ENCODE measurements at places on chromosomes 16 and 17.

GRCh38 chr17:78387977-78388941 is 9.8 kb downstream of the PGS1 start:
- H3K36me3 ChIP-seq: peaks cover 20% of the 10 kb centered on the region
- no peaks in the 10 kb centered on the region for H3K27me3 ChIP-seq
- DNase-seq: peak; percentile 78

DNA sequence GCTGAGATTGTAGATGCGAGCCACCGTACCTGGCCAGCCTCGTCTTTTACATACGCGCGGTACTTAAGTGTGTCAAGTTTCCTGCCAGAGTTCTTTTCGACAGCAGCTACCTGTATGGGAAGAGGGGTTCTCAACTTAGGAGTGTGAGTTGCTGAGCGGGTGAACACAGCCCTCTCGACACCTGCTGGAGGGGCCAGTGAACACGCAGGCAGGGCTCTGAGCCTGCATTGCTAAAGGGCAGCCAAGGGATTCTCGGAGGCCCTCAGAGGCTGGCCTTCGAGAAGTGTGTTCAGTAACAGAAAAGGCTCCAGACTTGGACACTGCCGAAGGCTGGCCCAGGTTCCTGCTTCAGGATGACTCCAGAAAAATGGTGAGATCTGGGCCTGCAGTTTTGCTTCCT is 6.1 kb downstream of the ZC3H18 start:
- no peak overlapping the region for H3K27ac ChIP-seq
- H3K27me3 ChIP-seq: no peaks in the 10 kb centered on the region
- no peaks in the 10 kb centered on the region for H3K36me3 ChIP-seq

DNA sequence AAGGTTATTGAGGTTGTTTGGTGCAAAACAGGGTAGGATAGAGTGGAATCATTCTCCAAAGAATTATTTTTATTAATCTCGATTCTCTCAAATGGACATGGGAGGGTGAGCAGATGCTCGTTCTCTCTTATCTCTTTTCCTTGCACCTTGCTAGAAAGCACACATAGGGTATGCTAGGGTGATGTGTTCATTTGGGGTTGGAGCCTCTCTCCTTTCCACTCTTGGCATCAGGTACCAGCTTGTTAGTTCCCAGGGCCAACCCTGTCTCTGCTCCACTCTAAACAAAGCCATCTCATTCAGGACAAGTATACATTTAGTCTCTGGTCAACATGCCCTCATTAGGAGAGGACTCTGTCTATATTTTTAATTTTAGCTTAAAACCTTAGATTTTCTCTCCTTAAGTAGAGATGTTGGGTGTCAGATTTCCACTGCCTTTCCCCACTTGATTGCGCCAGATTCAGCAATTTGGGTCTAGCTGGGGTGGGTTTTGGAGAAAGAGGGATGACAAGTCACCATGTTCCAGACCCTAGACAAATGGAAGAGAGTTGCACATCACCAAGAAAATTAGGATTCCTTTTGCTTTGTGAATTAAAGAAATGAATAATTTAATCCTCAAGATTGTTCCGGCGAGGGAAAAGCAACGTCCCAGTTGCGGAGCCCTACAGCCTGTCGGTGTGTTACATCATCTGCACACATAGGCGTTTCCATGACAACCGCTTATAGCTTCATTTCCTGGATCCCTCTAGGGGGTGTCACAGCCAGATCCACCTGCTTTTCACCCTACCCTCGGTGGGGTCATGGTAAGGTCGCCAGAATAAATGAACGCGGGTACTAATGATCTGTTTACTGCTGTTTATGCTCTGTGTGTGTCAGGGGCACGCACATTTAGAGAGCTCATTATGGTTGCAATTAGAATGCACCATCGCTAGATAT is 41.6 kb downstream of the SNX11 start:
- H3K36me3 ChIP-seq: no peaks in the 10 kb centered on the region
- H3K27me3 ChIP-seq: no peaks in the 10 kb centered on the region
- no peak for DNase-seq
- no peak overlapping the region for H3K4me3 ChIP-seq

DNA sequence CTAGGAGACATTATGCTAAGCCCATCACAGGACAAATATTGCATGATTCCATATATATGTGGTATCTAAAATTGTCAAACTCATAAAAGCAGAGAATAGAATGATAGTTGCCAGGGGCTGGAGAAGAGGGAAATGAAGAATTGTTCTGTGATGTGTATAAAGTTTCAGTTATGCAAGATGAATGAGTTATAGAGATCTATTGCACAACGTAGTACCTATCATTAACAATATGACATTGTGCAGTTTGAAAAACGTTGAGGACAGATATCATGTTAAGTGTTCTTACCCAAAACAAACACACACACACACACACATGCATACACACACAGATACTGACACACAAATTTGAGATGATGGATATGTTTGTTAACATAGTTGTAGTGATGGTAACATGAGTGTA is 871.6 kb upstream of the GOT2 start:
- no peaks in the 10 kb centered on the region for H3K27me3 ChIP-seq
- no peak overlapping the region for H3K27ac ChIP-seq
- no peaks in the 10 kb centered on the region for H3K4me1 ChIP-seq
- no peak overlapping the region for H3K4me3 ChIP-seq

DNA sequence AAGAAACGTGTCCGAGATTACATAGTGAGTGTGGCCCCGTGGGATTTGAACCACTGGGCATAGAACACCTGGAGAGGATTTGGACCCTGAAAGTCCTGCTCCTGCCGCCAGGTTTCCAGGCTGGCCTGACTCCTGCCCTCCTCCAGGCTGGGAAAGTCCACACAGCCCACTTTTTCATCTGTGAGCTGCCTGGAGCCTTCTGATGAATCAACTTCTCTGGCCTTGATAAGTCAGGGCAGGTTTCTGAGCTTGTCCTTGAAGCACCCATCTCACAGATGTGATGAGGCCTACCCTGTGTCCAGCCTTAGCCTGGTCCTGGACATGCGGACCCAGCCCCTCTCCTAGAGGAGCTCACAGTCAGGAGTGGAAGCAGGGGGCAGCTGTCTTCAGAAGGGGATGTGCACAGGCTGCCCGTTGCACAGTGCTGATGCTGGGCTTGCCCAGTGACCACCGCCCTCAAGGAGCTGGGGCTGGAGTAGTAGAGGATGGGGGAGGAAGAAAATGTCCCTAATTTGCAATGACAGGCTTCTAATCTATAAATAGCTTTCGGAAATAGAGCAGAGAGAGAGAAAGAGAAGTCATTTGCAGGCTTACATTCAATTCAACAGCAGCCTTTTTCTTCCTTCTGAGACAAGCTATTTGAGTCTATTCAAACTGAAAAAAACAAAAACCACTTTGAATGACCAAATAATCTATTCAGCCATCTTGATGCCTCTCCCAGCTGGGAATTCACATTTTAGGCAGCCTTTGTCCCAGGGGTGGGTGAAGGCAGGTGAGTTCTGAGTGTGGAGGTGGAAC is 73.5 kb upstream of the DNAJA2 start:
- DNase-seq: no peak
- no peaks in the 10 kb centered on the region for H3K36me3 ChIP-seq
- H3K4me3 ChIP-seq: no peak overlapping the region
- no peaks in the 10 kb centered on the region for H3K27me3 ChIP-seq

GRCh38 chr17:67518876-67519275 is 141.8 kb downstream of the PITPNC1 start:
- H3K36me3 ChIP-seq: no peaks in the 10 kb centered on the region
- no peaks in the 10 kb centered on the region for H3K27me3 ChIP-seq

DNA sequence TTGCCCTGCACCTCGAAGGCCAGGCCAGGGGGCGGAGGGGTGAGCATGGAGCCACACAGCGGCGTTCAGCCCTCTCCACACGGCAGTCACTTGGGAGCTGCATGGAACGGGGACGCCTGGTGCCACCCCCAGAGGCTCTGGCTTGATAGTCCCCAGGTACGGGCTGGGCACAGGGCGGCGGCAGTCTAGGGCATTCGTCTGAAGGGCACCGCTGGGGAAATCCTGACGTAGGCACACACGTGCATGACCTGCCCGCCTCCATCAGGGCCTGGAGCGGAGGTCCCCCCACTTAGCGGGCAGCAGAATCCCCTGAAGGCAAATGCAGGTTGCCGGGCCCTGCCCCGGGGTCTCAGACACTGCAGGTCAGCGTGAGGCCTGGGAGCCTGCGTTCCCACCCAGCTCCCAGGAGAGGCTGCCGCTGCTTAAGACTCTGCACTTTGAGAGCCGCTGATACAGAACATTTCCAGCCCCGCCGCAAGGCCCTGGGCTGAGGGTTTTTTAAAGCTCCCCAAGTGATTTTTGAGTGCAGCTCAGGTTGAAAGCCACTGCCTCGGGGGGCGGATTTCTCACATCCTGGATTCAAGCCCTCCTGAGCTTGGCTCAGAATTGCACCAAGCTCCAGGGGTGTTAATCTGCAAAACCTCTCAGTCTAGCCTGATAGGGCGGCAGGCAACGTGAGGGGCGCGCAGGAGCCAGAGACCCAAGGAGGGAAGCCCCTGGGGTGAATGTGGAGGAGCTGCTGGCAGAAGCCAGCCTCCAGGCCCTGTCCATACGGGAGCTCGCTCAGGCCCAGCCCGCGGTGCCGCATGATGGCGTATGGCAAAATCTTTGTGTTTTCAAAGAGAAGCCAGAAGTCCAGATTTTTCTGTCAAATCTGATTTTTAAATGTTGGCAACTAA is 182.3 kb upstream of the GSE1 start:
- H3K27ac ChIP-seq: no peak overlapping the region
- H3K4me3 ChIP-seq: no peak overlapping the region
- H3K27me3 ChIP-seq: peaks cover 5% of the 10 kb centered on the region

- no peak overlapping the region for H3K4me3 ChIP-seq
- peak; percentile 51 for DNase-seq
- H3K27ac ChIP-seq: no peak overlapping the region
- no peaks in the 10 kb centered on the region for H3K36me3 ChIP-seq
- no peaks in the 10 kb centered on the region for H3K27me3 ChIP-seq
- H3K4me1 ChIP-seq: peaks cover 8% of the 10 kb centered on the region
Measured at GRCh38 chr17:31834448-31834847, 24.6 kb downstream of the COPRS start.

DNA sequence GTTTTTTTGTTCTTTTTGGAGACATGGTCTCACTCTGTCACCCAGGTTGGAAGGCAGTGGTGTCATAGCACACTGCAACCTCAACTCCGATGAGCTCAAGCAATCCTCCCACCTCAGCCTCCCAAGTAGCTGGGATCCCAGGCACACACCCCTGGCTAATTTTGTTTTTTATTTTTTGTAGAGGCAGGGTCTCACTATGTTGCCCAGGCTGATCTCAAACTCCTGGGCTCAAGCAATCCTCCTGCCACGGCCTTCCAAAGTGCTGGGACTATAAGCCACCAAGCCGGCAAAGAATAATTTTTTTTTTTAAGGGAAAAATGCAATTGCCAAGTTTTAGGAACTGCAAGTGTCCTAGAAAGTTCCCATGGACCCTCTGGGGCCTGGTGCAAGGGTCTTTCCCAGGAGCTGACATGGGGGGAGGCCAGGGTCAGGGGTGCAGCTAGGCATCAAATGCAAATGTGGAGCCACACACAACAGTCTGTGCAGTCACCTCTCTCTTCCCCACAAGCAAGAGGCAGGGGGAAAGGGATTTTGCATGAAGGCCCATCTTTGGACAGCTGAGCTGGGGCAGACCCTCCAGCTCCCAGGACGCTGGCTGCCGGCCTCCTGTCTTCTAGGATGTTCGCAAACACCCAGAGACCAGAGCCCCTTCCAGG is 20.1 kb upstream of the BCAR1 start:
- no peak overlapping the region for H3K4me3 ChIP-seq
- no peak for DNase-seq
- H3K27ac ChIP-seq: no peak overlapping the region
- H3K27me3 ChIP-seq: no peaks in the 10 kb centered on the region

DNA sequence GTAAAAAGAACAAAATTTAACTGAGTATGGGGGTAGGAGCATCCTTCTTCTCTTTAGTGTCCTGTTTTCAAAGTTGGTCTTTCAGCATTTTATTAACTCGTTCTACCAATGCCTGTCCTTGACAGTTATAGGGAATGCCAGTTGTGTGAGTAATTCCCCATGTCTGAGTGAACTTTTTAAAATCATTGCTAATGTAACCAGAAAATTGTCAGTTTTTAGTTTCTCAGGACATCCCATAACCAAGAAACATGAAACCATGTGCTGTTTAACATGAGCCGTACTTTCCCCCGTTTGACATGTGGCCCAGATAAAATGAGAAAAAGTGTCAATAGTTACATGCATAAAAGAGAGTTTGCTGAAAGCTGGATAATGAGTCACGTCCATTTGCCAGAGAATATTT is 71.4 kb upstream of the ARL4D start:
- H3K36me3 ChIP-seq: no peaks in the 10 kb centered on the region
- no peak overlapping the region for H3K27ac ChIP-seq
- no peaks in the 10 kb centered on the region for H3K27me3 ChIP-seq

- no peak overlapping the region for H3K27ac ChIP-seq
- no peaks in the 10 kb centered on the region for H3K27me3 ChIP-seq
- H3K4me1 ChIP-seq: no peaks in the 10 kb centered on the region
- peak; percentile 30 for DNase-seq
Measured at GRCh38 chr16:46801428-46802049, 29.4 kb downstream of the C16orf87 start.

GRCh38 chr16:4002121-4002520 is 114.1 kb downstream of the ADCY9 start:
- H3K4me1 ChIP-seq: no peaks in the 10 kb centered on the region
- no peak for DNase-seq
- no peaks in the 10 kb centered on the region for H3K27me3 ChIP-seq
- H3K36me3 ChIP-seq: no peaks in the 10 kb centered on the region
- H3K4me3 ChIP-seq: no peak overlapping the region

- DNase-seq: no peak
- H3K4me1 ChIP-seq: peaks cover 3% of the 10 kb centered on the region
- peaks cover 4% of the 10 kb centered on the region for H3K36me3 ChIP-seq
- H3K4me3 ChIP-seq: no peak overlapping the region
- H3K27ac ChIP-seq: no peak overlapping the region
Measured at GRCh38 chr17:46958041-46958591, 20.9 kb downstream of the RPRML start.

GRCh38 chr17:78613416-78613815 is 36.2 kb upstream of the DNAH17 start:
- H3K27ac ChIP-seq: no peak overlapping the region
- H3K4me3 ChIP-seq: no peak overlapping the region
- H3K4me1 ChIP-seq: no peaks in the 10 kb centered on the region
- no peaks in the 10 kb centered on the region for H3K27me3 ChIP-seq
- DNase-seq: no peak

GRCh38 chr17:78783711-78784324 is 1.7 kb upstream of the CYTH1 start:
- no peak overlapping the region for H3K4me3 ChIP-seq
- H3K4me1 ChIP-seq: peaks cover 17% of the 10 kb centered on the region
- H3K27ac ChIP-seq: no peak overlapping the region
- DNase-seq: no peak
- no peaks in the 10 kb centered on the region for H3K27me3 ChIP-seq
- peaks cover under 1% of the 10 kb centered on the region for H3K36me3 ChIP-seq

GRCh38 chr17:68102318-68102758 is 66.8 kb downstream of the KPNA2 start:
- H3K36me3 ChIP-seq: no peaks in the 10 kb centered on the region
- peak; percentile 49 for DNase-seq
- H3K4me3 ChIP-seq: peak overlapping the region; percentile 71
- peaks cover 14% of the 10 kb centered on the region for H3K4me1 ChIP-seq

All from B cell (primary cell).